SW 1271 (cell line): ENCODE measurements at places on chromosomes 4 and X.

- DNase-seq: no peak
Observed at GRCh38 chrX:23644744-23645143, 22.5 kb upstream of the PRDX4 start.

DNA sequence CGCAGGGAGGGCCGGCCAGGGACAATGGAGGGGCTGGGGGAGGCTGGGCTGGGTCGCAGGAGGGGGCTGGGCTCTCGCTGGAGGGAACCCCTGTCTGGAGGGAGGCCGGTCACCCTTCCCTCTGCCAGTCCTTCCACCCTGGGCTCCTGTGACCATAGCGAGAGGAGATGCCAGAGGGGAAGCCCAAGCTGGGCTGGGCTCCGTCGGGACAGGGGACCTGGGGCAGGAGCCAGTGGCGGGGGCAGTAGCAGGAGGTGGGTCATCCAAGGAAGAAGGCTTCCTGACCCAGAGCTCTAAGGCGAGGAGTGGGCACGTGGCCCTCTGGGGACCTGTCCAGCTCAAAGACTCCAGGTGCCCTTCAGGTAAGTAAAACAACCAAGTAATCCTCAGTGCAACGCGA, 16.9 kb downstream of the CTAG1B start:
- no peak for DNase-seq

GRCh38 chr4:52665592-52665991, 6.5 kb upstream of the USP46 start:
- DNase-seq: no peak

DNA sequence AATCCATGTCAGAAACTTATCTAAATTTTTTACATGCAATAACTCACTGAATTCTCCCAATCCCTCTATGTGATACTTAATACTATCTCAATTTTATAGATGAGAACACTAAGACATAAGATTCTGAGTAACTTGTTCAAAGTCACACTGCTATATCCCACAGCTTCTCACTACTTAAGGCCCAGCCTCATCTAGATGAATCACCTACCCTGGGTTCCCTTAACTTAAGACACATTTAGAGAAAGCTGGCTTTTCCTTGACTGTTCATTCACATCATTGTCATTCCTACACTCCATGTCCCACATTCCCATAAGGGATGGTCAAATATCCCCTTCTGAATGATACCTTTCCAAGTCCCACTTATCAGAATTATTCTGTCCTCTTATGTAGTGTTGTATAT, 21.0 kb downstream of the TNIP3 start:
- DNase-seq: no peak

GRCh38 chr4:79385641-79386040, 22.4 kb downstream of the GK2 start:
- DNase-seq: no peak

GRCh38 chrX:120426599-120426998, 42.5 kb downstream of the LAMP2 start:
- DNase-seq: no peak

- DNase-seq: no peak
Observed at GRCh38 chr4:37685823-37686372, 278 bp downstream of the RELL1 start.

- DNase-seq: no peak
Observed at GRCh38 chrX:1392376-1393068, 609 bp upstream of the SLC25A6 start.

DNA sequence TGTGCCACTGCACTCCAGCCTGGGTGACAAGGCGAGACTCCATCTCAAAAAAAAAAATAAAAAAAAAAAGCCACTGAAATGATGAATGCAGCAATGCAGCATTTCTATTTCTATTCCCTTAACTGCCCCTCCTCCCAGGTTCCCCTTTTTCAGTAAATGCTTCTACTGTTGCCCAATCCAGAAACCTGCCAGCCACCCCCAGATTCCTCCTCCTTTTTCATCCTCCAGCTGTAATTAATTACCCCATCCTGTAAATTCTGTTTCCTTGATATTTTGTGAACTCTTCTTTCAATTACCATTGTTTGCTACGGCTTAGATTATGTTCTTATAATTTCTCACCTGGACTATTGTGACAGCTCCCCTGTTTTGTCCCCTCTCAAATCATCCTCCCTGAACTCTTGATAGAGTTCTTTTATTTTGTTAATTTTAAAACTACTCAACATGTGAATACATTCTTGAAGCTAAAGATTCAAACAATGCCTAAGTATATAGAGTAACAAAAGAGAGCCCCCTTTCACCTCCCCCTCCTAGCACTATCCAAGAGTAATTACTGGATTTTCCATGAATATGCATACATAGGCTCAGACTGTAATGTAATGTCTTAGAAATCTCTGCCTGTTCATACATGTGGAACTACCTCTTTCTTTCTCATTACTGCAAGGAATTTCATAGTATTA, 140.6 kb upstream of the GPC4 start:
- no peak for DNase-seq
